ENCODE measurements at places on chromosomes 7 and 10.
A peak's percentile ranks its signal among the peaks of the same experiment; 100 is the strongest.

DNA sequence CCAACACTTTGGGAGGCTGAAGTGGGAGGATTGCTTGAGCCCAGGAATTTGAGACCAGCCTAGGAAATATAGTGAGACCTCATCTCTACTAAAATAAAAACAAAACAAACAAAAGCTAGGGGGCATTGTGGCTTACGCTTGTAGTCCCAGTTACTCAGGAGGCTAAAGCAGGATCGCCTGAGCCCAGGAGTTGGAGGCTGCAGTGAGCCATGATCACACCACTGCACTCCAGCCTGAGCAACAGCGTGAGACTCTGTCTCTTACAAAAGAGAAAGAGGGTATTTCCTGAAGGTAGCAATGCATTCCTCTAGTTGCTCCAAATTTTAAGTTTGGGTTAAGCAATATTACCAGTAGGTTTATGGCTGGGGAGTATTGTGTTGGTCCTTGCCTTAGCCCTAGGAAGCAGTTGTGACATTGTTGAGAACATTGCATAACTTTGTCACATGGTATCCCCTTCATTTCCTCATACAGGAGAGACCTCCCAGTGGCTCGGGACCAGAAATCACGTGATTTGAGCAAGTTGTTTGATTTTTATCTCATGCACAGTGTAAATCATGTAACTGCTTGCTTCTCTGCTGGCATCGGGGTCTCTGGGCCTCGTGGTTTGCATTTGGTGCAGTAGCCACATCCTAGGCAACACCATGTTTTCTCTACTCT, 23.3 kb upstream of the SMARCD3 start:
- peak; percentile 33 for DNase-seq

DNA sequence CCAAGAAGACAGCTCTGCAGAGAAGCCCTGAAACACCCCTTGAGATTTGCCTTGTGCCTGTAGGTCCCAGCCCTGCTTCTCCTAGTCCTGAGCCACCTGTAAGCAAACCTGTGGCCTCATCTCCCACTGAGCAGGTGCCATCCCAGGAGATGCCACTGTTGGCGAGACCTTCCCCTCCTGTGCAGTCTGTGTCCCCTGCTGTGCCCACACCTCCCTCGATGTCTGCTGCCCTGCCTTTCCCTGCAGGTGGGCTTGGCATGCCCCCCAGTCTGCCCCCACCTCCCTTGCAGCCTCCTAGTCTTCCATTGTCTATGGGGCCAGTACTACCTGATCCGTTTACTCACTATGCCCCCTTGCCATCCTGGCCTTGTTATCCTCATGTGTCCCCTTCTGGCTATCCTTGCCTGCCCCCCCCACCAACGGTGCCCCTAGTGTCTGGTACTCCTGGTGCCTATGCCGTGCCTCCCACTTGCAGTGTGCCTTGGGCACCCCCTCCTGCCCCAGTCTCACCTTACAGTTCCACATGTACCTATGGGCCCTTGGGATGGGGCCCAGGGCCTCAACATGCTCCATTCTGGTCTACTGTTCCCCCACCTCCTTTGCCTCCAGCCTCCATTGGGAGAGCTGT, 8.2 kb downstream of the PPRC1 start:
- no peak for DNase-seq

GRCh38 chr7:81693894-81694293, 76.0 kb downstream of the HGF start:
- no peak for DNase-seq

- no peak for DNase-seq
Measured at GRCh38 chr10:71244431-71245419, 32.4 kb downstream of the UNC5B start.

- no peak for DNase-seq
Measured at GRCh38 chr10:131751827-131752775, 148.7 kb upstream of the PPP2R2D start.

DNA sequence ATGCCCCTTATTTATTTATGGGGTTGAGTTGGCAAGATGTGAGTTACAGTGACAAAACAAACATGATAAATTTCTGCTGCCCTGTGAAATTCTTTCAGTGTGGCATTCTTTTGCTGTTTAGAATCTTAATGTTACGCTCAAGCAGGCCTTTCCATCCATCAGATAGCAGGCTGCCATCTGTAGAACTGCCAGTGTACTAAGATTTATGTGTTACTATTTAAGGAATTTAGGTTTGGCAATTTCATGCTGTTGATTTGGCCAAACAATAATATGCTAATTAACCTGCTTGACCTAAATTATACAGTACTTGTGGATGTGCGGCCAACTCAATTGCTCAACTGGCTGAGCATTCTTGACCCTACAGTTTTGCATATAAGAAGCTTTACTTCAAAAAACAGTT, 477.7 kb upstream of the TPK1 start:
- DNase-seq, result no peak

DNA sequence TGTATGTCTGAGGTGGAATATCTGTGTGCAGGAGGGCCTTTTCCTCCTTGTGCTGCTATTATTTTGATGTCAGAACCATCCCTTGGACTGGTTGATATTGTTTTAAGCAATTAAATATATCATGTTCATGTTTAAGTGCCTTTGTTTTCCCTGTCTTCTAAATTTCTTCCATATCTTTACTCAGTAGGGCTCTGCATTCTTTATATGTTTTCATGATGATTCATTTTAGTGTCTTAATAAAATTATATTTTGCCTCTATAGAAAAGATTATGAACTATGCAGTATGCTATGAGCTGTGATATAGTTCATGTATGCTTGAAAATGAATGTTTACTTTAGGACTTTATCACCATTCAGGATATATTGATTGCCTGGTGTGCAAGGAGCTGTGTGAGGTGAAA, 34.8 kb downstream of the AHR start:
- DNase-seq, result no peak

- DNase-seq, result no peak
Measured at GRCh38 chr10:44684661-44685060, 226.5 kb upstream of the TMEM72 start.

DNA sequence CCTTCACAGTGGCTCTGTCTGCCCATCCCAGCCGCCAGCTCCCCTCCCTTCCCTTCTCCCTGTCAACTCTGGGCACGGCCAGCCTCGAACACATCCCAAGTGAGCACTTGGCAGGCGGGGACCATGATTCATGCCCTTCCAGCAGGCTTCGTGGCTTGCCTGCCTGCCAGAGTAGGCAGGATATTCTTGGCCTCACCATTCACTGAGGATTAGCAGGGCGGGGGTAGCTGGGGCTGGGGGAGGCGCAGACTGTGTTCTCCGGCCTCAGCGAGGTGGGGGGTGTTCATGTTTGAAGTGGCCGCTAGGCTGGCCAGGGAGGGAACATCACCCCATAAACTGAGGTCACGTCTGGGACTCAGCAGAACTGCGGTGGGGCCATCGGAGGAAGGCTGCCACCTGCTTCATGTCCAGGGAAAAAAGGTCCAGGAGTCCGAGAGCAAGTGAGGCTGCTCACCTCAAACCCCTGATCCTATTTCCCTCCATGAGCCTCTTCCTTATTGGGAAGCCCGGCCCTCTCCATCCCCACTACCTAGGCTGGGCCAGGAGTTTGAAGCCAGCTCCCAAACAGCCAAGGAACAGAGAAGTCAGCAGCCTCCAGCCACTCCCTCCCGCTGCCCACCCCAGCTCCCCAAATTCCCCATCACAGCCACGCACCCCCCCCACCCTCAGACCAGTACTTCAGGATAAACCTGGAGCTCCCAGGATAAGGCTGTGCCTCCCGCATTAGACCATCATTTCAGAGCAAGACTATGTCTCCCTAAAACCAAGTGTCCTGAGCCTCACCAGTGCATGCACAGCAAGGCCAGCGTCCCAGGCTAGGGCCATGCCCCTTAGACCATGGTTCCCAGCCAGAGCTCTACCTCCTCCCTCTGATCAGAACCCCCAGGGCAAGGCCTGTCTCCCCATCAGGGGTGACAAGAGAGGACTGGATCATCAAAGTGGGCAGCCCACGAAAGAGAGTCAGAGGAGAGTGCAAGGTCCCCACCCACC, 42.8 kb upstream of the RABGEF1 start:
- no peak for DNase-seq

- DNase-seq, result no peak
Measured at GRCh38 chr10:58773341-58773740, 260.7 kb downstream of the BICC1 start.

- no peak for DNase-seq
Measured at GRCh38 chr7:80637911-80638765, at the start of gene CD36. Gene CD36 (plus strand): TSS chr7:80638642. CDS start chr7:80646741, 8,099 bp downstream.

DNA sequence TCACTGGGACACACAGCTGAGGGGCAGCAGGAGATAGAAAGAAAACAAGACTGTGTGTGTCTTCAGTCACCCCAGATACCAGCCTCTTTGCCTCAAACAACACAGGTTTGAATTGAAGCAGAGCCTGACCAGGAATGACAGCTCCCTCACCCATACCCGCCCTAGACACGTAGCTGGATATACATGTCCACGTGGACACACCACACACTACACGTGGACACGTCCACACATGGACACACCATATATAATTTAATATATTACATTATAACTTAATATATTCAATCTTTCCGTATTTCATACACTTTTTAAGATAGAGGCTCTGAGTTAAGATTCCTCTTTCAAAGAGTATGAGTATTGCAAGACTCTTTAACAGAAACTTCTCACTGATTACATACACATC, 11.3 kb downstream of the GDF2 start:
- no peak for DNase-seq

- no peak for DNase-seq
Measured at GRCh38 chr7:35723011-35723410, 28.1 kb upstream of the HERPUD2 start.

DNA sequence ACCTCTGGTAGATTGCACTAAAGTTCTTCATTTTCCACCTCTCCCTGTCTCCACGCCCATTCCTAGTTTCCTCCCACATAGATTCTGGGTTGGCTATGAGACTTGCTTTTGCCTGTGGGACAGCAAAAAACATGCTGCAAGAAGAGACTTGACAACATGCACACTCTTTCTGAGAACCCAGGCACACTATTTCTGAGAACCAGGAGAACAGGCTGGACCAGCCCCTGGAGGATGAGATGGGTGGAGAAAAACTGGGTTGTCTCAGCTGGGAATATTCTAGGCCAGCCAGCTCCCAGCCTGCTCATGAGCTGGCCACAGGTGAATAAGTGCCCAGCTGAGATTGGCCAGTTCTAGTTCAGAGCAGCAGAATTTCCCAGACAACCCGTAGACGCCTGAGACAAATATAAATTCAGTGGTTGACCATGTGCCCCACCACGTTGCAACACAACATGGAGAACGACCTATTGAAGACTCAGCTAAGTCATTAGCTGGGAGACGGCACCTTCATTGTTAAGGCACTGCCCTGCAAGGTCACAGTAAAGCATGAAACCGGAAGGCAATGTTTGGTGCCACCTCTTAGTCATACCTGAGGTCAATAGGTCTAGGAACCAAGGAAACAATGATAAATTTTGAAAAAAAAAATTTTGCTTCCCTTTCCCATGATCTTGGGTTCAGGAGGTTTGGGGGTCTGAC, 92.7 kb upstream of the AKR1E2 start:
- DNase-seq, result no peak

DNA sequence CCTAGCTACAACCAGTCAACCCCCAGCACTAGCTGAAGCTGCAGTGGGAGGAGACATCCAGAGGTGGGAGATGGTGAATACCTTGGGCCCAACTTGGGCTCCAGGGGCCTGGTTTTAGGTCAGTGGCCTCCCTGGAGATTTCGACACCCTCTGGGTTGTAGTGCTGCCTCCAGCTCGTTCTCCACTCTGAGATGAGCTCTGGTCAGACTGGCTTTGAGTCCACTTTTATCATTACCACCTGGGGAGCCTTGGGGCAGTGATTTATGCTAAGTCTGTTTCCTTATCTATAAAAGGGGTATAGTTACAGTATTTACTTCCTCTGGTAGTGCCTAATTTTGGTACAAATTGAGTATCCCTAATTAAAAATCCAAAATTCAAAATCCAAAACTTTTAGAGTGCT, 22.8 kb downstream of the PPIA start:
- no peak for DNase-seq

- no peak for DNase-seq
Measured at GRCh38 chr10:17659365-17659764, 15.4 kb downstream of the STAM start.

DNA sequence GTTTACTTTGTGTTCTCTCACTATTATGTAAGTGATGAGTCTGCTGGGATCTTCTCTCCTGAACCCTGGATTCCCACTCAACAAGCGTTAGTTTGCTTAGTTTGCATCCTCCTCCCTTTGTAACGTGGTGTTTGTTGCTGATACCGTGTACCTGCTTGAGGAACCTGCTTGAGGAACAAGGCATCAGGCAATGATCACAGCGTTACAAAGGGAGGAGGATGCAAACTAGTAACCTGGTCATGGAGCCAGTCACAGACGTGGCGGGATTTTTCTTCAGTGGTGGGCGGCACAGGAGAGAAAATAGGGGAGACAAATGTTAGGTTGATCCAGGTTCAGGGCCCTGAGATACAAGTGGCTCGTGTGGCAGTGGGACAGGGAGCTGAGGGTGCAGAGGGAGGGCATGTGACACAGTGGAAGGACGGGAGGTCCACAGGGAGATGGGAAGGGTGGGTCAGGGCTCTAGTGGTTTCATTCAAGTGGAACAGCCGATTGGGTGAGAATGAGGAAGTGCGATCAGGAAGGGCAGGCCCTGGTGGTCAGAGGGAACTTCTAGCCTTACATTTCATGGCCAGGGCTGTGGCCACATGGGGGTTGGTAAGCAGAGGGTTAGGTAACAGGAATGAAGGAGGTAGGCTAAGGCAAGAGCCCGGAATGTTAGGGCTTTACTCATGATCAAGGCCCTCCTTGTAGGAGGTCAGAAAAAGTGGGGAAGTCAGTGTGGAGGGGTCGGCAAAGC, 38.0 kb downstream of the SNX10 start:
- no peak for DNase-seq

DNA sequence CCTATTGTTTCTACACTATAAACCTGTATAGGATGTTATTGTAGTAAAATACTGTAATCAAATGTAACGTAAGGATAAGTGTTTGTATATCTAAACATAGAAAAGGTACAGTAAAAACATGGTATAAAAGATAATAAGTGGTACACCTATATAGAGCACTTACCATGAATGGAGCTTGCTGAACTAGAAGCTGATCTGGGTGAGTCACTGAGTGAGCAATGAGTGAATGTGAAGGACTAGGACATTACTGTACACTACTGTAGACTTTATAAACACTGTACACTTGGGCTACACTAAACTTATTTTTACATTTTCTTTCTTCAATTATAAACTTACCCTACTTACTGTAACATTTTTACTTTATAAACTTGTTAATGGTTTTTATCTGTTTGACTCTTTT, 732.9 kb upstream of the LRRN3 start:
- no peak for DNase-seq

- DNase-seq, result no peak
Measured at GRCh38 chr7:5278766-5279165, 4.0 kb upstream of the SLC29A4 start.
